Cortex of kidney (tissue), 1 donor: ENCODE measurements at places on chromosomes 7 and 10.

DNA sequence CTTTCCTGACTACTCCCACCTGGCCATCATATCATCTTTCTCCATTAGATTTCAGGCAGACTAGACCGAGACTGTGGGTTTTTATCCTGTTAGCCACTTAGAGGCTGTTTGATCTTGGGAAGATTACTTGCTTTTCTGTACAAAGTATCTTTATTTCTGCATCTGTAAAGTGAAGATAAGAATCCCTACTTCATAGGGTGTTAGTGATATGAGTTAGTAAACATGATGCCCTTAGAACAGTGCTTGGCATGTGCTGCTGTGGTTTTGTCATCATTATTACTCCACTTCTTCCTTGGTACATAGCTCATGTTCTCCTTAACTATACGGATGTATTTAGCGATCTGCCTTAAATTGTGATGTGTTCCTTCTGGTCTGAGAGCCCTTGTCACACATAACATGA lies 165.2 kb downstream of the AUTS2 start:
- DNase-seq: no peak

DNA sequence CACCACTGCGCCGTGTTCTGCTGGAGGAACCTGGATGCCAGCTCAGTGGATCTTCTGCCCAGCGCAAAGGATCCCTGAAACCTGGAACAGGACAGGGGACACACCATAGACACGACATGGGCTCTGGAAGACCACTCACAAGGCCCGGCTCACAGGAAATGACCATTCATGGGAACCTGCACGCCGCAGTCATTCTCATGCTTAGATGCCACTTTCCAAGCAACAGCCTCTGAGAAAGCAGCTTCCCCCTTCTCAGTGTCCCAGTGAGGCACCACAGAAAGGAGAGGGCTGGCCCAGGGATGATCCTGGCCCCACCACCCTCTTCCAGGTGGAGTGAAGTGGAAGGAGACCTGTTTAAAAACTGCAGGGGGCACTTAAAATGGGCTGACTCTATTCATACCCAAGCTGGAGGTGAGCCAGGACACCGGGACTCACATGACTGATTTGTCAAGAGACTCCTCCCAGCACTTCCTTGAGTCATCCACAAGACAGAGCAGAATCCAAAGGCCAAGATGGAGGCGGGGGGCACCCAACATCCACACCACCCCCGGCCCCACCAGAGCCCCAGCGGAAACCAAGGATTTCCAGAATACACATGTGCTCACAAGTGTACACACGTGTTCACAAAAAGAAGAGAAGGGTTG lies 11.2 kb downstream of the CTBP2 start:
- DNase-seq: no peak

DNA sequence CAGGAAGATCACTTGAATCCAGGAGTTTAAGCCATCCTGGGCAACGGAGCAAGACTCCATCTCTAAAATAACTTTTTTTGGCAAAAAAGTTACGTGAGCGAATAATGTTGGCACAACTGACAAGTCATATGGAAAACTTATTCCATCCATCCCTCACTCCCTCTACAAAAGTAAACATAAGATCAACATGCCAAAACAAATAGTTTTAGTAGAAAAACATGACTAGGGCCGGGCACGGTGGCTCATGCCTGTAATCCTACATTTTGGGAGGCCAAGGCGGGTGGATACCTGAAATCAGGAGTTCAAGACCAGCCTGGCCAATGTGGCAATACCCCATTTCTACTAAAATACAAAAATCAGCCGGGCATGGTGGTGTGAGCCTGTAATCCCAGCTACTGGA lies 25.6 kb downstream of the SLC25A16 start:
- no peak for DNase-seq

GRCh38 chr10:63154546-63155387 lies 21.6 kb downstream of the NRBF2 start:
- DNase-seq: no peak

DNA sequence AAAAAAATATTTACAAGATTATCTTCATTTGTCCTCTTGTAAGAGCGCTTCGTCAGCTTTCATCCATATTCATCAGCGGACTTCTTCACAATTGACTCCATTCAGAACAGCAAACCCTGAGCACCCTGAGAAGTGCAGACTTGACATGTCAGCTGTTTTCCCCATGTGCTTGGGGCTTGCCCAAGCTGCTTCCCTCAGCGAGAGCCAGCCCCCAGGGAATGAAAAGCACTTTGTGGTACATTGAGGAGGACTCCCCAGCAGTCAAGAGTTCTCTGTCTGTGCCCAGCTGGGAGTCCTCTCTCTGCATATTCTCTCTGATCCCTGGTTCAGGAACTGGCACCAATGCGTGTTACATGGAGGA lies 22.7 kb downstream of the HKDC1 start:
- no peak for DNase-seq

DNA sequence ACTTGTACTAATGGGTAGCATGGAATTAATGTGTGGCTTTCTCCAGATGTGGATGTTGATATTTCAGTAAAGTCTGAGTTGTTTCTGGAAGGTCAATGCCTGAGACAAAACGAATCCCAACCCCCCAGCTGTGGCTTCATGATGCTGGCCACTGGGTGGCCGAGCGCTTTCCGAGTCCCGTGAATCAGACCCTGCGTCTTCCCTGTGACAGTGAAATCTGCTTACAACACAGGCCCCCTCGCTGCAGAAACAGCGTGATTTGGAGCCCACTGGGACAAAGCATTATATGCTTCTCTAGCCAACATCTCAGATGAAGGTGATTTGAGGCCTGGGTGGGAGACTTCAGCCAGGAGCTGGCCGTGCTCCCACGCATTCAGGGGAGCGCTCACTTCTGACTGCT lies 124.7 kb downstream of the WDR37 start:
- no peak for DNase-seq

DNA sequence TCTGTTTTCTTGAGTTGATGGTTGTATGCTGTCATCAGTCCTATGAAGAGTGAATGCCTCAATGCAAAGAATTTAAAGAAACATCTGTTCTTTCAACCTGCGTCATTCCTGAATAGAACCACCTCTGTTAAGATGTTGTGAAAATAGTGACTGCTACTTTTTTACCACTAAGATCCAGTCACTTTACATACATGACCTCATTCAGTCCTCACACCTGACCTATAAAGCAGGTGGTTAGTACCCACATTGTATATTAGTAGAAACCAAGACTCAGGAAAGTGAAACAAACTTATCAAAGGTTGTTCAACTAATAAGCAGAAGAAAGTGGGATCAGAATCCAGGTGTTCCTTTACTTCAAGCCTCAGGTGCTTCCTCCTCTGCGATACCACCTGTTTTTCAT lies 64.8 kb downstream of the ITGB8 start:
- DNase-seq: no peak
